ENCODE measurements at places on chromosomes 2 and 18.
A peak's percentile ranks its signal among the peaks of the same experiment; 100 is the strongest.

DNA sequence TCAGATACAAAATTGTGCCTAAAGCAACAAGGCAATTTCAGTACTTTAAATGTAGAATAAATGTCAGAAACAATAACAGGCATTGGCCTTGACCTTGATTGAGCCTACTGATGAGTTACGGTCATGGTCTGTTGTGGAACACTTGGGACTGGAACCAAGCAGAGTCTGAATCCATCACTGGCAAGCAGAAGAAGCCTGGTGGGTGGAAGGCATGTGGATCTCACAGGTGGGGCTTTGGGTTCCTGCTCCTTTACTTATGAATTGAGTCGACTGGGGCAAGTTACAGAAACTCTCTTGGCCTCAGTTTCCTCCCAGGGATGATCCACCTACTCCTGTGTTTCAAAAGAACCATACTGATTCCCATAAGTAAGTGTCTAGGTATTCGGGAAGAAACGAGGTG lies 102.3 kb downstream of the KCNF1 start:
- no peak overlapping the region for H3K4me3 ChIP-seq
- H3K27me3 ChIP-seq: peaks cover 12% of the 10 kb centered on the region
- H3K36me3 ChIP-seq: peaks cover 1% of the 10 kb centered on the region
- DNase-seq: no peak

GRCh38 chr2:64186699-64187605 lies 42.7 kb upstream of the PELI1 start:
- no peak for DNase-seq
- H3K4me1 ChIP-seq: peaks cover 28% of the 10 kb centered on the region
- no peak overlapping the region for H3K27ac ChIP-seq
- H3K27me3 ChIP-seq: no peaks in the 10 kb centered on the region
- H3K4me3 ChIP-seq: no peak overlapping the region

GRCh38 chr2:171412571-171413175 lies 21.1 kb downstream of the METTL8 start:
- H3K27ac ChIP-seq: no peak overlapping the region
- no peak overlapping the region for H3K4me3 ChIP-seq
- no peaks in the 10 kb centered on the region for H3K27me3 ChIP-seq
- peaks cover 2% of the 10 kb centered on the region for H3K36me3 ChIP-seq

- H3K27ac ChIP-seq: no peak overlapping the region
- DNase-seq: no peak
- no peaks in the 10 kb centered on the region for H3K4me1 ChIP-seq
- H3K27me3 ChIP-seq: no peaks in the 10 kb centered on the region
Observed at GRCh38 chr2:152627351-152627957, 89.8 kb downstream of the PRPF40A start.

DNA sequence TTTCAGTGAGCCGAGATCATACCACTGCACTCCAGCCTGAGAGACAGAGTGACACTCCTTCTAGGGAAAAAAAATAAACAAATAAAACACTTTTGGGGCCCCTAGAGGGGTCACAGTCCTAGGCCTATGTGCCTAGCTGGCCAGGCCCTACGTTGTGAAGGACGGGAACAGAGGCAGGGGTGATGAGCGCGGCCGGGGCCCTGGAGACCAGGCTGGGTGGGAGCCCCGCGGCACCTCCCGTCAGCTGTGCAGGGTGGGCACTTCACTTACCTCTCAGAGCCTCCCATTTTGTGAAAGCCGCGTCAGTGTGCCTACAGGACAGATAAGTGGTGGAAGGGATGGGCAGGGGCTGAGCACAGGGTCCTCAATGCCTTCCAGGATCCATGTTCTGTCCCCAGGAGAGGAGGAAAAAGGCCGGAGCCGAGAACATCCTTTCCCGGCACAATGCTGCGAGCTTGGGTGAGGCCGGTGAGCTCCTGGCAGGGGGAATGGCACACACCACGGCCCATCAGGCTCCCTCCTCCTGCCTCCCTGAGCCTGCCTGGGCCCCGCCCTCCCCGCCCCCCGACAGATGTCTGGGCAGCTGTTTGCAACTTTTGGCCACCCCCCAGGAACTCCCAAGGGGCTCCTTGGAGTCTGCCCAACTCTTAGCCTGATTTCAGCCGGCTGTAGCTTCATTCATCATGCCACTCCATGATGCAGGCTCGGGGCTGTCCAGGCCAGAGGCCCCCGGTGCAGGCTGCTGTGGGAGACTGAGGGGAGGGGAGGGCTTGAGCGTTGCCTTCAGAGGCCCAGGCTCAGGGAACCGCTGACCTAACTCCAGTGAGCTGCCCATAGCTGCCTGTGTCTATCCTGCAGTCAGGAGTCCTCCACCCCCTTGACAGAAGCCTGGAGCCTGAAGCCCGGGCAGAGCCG lies 196.5 kb downstream of the TFCP2L1 start:
- no peaks in the 10 kb centered on the region for H3K36me3 ChIP-seq
- no peaks in the 10 kb centered on the region for H3K4me1 ChIP-seq
- H3K27me3 ChIP-seq: peaks cover 2% of the 10 kb centered on the region
- no peak for DNase-seq

- H3K27ac ChIP-seq: no peak overlapping the region
- no peak overlapping the region for H3K4me3 ChIP-seq
- peaks cover 5% of the 10 kb centered on the region for H3K27me3 ChIP-seq
Observed at GRCh38 chr18:41917181-41917580, 37.9 kb upstream of the PIK3C3 start.

GRCh38 chr2:229673676-229674075 lies 40.7 kb downstream of the DNER start:
- no peak overlapping the region for H3K27ac ChIP-seq
- H3K27me3 ChIP-seq: peaks cover 33% of the 10 kb centered on the region
- no peak for DNase-seq
- no peaks in the 10 kb centered on the region for H3K36me3 ChIP-seq
- H3K4me1 ChIP-seq: peaks cover 6% of the 10 kb centered on the region

DNA sequence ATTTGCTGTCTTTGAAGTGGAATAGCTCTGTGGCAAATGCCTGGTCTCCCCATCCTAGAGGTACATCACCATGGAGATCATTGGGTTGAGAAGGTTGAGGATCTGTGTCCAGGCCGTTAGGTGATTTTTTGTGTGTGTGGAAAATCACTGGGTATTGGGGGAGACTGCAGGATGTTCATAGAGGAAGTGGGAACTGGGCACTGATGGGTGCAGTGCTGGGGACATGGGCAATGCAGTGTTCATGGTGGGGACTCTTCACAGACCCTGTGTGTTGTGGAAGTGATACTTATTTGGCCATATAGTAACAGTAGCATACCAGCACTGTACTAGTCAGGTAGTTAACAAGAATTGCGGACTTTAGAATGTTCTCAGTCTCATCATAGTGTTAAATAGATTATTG lies 34.9 kb downstream of the ATP9B start:
- no peak overlapping the region for H3K4me3 ChIP-seq
- no peak for DNase-seq
- peaks cover 28% of the 10 kb centered on the region for H3K36me3 ChIP-seq
- H3K27me3 ChIP-seq: no peaks in the 10 kb centered on the region
- H3K4me1 ChIP-seq: peaks cover 18% of the 10 kb centered on the region
- no peak overlapping the region for H3K27ac ChIP-seq

DNA sequence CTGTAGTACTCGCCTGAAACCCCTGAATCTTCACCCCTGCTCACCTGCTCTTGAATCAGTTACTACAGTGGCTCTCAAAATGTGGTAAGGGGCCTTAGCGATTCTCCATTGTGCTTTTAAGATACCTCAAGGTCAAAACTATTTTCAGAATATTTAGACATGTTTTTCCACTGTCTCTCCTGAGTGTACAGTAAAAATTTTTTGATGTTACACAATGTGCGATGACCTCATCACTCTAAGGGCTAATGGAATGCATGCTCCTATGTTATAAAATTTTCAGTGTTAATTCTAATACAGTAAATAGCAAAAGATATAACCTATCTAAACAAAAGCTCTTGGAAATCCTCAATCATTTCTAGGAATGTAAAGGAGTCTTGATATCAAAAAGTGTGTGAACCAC lies 336.9 kb upstream of the PKDCC start:
- peaks cover 22% of the 10 kb centered on the region for H3K4me1 ChIP-seq
- no peak overlapping the region for H3K27ac ChIP-seq
- H3K27me3 ChIP-seq: peaks cover 2% of the 10 kb centered on the region
- DNase-seq: no peak
- no peaks in the 10 kb centered on the region for H3K36me3 ChIP-seq

DNA sequence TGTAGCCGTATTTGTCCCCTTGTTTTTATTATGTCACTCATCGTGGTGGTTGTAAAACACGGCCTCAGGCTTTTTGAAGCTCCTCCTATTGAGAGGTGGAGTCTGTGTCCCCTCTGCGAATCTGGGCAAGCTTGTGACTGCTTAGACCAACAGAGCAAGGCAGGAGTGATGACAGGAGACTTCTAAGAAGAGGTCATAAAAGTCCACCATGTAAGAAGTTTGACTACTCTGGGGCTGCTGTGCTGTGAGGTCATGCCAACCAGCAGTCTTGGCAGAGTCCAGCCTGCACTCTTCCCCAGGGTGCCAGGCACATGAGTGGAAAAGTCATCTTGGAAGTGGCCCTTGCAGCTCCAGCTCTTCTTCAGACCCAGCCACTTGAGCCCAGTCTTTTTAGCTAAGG lies 83.8 kb upstream of the SPTBN1 start:
- DNase-seq: no peak
- no peak overlapping the region for H3K27ac ChIP-seq

- peaks cover 3% of the 10 kb centered on the region for H3K4me1 ChIP-seq
- DNase-seq: no peak
- H3K4me3 ChIP-seq: no peak overlapping the region
- no peaks in the 10 kb centered on the region for H3K27me3 ChIP-seq
Observed at GRCh38 chr2:25697559-25698341, 24.4 kb upstream of the DTNB start.

GRCh38 chr2:113061241-113061640 lies 2.2 kb downstream of the IL36RN start:
- H3K4me1 ChIP-seq: peaks cover 3% of the 10 kb centered on the region
- peaks cover 17% of the 10 kb centered on the region for H3K27me3 ChIP-seq

DNA sequence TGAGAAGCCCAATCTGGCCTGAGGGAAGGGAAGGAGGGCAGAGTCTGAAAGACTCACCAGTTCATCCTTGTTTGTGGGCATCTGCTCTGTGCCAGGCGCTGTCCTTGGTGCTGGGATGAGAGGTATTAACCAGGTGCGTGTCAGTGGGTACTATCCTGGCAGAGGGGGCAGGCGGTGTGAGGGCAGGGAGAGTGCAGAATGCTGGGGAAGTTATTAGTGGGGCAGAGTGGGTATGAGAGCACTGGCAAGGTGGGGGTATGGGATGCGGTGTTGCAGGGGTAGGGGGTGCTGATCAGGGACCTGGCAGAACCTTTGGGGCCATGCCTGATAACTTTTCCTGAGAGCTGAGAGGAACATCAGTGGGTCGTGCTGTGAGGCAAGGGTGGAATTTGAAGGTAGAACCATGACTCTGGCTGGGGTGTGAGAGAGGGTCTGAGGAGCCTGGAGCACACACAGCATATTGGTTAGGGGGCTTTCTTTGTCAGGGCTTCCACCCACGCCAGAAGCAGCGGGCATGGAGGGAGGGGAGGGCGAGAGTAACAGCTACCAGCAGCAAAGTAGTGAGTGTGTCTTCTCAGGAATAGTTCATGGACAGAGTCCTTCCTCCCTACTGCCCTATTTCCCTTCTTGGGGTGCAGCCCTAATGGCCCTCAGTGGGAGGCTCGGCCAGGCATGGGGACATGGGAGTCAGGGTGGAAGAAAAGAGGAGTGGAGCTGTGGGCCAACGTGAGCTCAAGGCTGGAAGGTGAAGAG lies 290.7 kb downstream of the CYP26B1 start:
- H3K4me3 ChIP-seq: no peak overlapping the region
- H3K27ac ChIP-seq: no peak overlapping the region
- H3K36me3 ChIP-seq: no peaks in the 10 kb centered on the region
- no peaks in the 10 kb centered on the region for H3K4me1 ChIP-seq

- H3K27ac ChIP-seq: no peak overlapping the region
- H3K4me3 ChIP-seq: no peak overlapping the region
- peaks cover 6% of the 10 kb centered on the region for H3K27me3 ChIP-seq
- no peaks in the 10 kb centered on the region for H3K4me1 ChIP-seq
- DNase-seq: no peak
- H3K36me3 ChIP-seq: no peaks in the 10 kb centered on the region
Observed at GRCh38 chr2:172260336-172260735, 157.6 kb upstream of the DLX2 start.

DNA sequence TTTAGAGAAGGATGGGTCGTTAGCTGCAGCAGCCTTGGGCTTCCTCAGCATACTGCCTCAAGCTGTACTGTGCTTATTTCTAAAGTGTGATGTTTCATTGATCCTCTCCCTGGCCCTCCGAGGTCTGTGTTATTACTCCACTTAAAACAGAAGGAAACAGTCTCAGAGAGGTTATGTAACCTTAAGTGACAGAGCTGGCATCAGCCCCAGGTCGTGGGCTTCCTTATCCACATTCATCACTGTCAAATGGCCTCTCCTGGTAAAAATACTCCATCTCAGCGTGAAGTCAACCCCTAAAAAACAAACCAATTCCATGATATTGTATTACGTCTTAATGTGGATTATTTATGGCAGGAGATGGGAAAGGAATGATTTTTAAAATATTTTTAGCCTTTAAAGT lies 153.3 kb upstream of the NOSTRIN start:
- H3K27ac ChIP-seq: no peak overlapping the region
- H3K4me3 ChIP-seq: no peak overlapping the region
- no peak for DNase-seq
- H3K27me3 ChIP-seq: peaks cover under 1% of the 10 kb centered on the region
- no peaks in the 10 kb centered on the region for H3K36me3 ChIP-seq

GRCh38 chr18:35707674-35708073 lies 126.1 kb downstream of the GALNT1 start:
- no peak for DNase-seq
- no peaks in the 10 kb centered on the region for H3K4me1 ChIP-seq
- H3K36me3 ChIP-seq: peaks cover 32% of the 10 kb centered on the region
- no peaks in the 10 kb centered on the region for H3K27me3 ChIP-seq

- H3K4me1 ChIP-seq: peaks cover 4% of the 10 kb centered on the region
- H3K27me3 ChIP-seq: peaks cover 7% of the 10 kb centered on the region
- H3K27ac ChIP-seq: no peak overlapping the region
- H3K36me3 ChIP-seq: no peaks in the 10 kb centered on the region
Observed at GRCh38 chr2:128640166-128640844, 321.6 kb upstream of the HS6ST1 start.

DNA sequence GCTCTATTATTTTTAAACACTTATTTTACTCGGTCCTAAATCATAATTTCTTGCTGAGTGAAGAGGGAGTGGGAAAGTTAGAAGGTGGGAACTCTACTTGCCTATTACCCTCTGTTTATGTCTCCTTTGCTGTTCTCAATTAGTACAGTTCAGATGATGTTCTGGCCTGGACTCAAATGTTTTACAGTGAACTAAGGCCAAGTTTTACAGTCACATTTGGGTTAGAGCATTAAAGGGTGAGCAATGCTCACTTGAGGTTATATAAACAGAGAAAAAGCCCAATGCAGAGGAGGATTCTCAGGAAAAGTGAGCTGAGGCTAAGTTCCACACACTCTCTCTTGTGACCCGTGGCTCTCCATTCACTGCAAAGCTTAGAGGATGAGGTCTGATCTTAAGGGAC lies 52.4 kb downstream of the ITSN2 start:
- DNase-seq: no peak
- peaks cover 24% of the 10 kb centered on the region for H3K36me3 ChIP-seq
- peak overlapping the region; percentile 1 for H3K27ac ChIP-seq
- H3K27me3 ChIP-seq: no peaks in the 10 kb centered on the region
- H3K4me1 ChIP-seq: no peaks in the 10 kb centered on the region
- no peak overlapping the region for H3K4me3 ChIP-seq

Measured in memory B cell (primary cell).